Right kidney (tissue), 9 donors: ENCODE measurements at places on chromosomes 11 and 22.

GRCh38 chr11:115709297-115709696, 205.1 kb upstream of the CADM1 start:
- no peak for DNase-seq

GRCh38 chr11:44957776-44958564, 7.3 kb upstream of the TP53I11 start:
- no peak for DNase-seq

GRCh38 chr11:105361651-105362050, 222.1 kb upstream of the CARD18 start:
- DNase-seq: no peak

DNA sequence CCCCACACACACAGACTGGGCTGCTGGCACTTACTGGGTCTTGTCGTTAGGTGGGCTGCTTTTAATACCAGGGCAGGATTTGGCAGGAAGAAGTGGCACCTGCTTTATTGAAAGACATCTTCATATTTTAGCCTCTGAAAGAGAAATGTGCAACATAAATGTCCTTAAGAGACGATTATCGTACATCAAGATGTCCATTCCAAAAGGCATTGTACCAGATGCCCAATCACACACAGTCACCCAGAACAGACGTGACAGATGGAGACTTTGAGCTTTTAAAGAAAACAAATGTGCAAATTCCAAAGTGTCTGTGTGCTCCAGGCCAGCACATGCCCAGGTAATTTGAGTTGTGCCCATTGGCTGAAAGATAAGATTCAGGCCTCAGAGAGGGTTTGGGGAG, 155.7 kb downstream of the RRAS2 start:
- no peak for DNase-seq

- DNase-seq: no peak
Measured at GRCh38 chr11:134552749-134553148, 140.7 kb upstream of the B3GAT1 start.

DNA sequence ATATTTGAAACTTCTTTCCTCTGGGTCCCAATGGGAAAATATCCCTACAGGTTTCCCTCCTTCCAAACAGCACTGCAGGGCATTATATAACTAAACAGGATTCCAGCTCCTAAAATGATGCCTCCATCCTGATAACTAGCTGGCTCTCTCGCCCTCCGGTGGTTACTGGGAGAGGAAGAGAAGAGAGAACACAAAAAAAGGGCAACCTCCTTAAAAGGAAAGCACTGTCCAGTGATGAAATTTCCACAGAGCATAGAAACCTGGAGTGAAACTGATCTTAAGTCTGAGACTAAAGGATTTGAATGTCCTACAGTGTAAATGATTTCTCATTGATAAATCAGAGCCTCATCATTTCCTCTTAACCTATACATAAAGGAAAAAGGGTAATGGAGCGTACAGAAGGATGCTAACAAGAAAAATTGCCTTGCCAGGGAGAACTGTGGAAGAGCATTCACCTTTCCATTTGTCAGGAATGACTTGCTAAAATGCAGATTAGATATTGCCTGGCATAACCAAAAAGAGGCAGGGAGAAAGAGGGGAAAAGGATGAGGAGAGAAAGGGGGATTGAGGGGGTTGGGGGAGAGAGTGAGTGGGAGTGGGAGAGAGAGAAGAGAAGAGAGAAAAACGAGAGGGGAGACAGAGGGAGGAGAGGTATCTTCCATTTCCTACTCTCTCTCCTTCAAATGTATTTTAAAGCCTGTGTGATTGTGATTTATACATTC, 121.3 kb downstream of the APOL5 start:
- DNase-seq: peak; percentile 33

- no peak for DNase-seq
Measured at GRCh38 chr11:82714346-82715174, 19.1 kb downstream of the FAM181B start.

GRCh38 chr11:8832571-8833260, 78.3 kb upstream of the AKIP1 start:
- DNase-seq: no peak

GRCh38 chr22:46062971-46063631, 86.1 kb upstream of the WNT7B start:
- DNase-seq: no peak

DNA sequence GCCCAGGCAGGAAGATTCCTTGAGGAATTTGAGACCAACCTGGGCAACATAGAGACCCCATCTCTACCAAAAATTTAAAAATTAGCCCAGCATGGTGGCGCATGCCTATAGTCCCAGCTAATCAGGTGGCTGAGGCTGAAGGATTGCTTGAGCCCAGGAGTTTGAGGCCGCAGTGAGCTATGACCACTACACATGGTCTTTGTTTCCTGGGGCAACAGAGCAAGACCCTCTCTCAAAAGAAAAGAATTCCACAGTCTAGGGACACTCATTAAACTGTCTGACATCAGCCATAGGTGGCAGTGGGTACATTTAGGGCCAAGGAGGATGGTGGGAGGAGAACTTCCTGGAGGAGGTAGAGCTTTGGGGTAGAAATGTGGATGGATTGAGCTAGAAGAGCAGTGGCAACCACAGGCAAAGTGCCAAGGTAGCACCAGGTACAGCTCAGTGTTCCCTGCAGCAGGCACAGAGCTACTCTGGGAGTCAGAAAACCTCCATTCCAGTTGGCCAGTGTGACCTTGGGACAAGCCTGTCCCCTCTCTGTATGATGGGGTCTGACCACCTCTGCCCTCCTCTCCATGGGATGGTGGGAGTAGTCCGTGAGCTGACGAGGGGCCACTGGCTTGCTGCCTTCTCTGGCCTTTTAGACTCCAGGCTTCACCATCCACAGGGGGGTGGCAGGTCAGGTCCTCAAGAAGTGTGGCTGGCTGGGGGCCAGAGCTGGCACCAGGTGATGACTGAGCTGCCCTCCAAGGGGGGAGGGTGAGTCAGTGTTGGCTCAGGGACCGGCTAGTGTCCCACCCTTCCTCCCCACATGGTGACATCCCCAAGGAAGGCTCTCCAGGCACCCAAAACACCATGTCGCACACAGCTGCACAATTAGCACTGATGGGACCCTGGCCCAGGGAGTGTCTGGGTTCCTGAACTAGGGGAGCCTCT, 3.7 kb upstream of the CLCF1 start:
- peak; percentile 1 for DNase-seq

- no peak for DNase-seq
Measured at GRCh38 chr22:46721501-46722085, 16.5 kb downstream of the CERK start.

- no peak for DNase-seq
Measured at GRCh38 chr11:130391711-130392110, 36.7 kb downstream of the ADAMTS8 start.

DNA sequence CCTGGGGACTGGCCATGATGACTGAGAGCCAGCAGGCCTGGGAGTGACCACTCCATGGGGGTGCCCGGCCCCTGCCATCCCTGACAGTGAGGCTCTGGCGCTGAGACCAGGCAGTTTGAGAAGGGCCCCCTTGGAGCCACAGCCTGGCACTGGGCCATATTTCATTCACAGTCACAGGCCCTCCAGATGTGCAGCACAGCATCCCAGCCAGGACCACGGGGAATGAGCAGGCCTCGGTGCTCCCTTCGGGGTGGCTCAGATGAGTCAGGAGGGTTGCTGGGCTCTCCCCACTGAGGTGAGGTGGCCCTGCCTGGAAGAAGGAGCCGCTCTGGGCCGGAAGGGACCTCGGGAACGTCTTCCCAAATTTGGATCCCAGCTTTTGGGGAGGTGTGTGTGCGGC, 53.0 kb downstream of the GRAMD4 start:
- no peak for DNase-seq

- DNase-seq: no peak
Measured at GRCh38 chr11:78607696-78608095, 33.0 kb upstream of the NARS2 start.

DNA sequence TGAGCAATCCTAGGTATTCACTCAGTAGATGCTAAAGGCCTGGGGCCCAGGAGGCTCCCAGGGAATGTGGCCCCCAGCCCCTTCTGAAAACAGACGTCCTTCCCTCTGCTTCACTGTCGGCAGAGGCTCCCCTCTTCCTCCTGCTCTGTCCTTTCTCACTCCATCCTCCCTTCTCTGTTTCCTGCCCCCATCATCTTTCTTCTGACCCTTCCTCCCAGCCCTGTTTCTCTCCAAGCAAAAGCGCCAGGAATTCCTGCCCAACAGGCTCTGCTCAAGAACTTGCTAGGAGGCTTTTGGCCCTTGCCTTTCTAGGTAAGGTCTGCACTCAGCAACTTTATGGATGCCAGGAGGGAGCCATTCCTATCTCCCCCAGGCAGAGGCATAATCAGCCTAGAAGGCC, 300.5 kb downstream of the NTM start:
- no peak for DNase-seq

GRCh38 chr11:10930224-10930971, 72.5 kb upstream of the ZBED5 start:
- no peak for DNase-seq

DNA sequence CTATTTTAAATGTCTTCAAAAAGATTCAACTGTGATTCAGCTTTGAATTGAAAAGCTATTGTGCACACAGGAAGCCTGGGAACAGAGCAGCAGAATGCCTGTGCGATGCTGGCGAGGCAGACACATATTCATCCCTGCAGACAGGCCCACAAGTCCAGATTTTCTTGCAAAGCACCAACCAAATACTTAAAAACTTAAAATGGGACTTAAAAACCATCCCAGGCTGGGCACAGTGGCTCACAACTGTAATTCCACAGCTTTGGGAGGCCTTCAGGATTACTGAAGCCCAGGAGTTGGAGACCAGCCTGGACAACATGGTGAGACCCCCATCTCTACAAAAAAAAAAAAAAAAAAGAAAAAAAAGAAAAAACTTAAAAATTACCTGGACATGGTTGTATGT, 122.6 kb upstream of the SERPIND1 start:
- no peak for DNase-seq

GRCh38 chr11:46114378-46114777, 6.9 kb downstream of the PHF21A start:
- DNase-seq: no peak

DNA sequence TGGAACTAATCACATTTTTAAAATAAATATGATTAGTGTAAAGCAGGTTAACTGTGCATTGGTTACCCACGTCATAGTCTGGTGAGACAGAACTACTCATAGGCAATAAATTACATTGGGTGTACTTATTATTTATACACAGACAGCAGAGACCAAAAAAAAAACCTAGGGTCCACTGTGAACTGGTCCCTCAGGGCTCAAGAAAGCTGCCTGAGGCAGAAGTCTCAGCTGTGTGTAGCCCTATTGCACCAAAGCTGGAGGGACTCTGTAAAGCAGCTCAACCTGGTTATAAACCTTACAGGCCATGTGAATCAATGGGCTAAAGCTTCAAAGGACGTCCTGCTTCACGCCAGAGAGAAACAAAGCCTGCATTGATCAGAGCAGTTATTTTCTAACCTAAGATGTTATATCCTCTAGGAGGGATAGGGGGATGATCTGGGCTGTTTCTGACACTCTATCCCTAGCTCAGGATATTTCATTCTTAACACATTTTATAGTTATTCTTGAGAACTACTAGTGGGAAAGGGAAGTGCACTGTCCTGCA, 432.2 kb upstream of the ANO3 start:
- DNase-seq: no peak

DNA sequence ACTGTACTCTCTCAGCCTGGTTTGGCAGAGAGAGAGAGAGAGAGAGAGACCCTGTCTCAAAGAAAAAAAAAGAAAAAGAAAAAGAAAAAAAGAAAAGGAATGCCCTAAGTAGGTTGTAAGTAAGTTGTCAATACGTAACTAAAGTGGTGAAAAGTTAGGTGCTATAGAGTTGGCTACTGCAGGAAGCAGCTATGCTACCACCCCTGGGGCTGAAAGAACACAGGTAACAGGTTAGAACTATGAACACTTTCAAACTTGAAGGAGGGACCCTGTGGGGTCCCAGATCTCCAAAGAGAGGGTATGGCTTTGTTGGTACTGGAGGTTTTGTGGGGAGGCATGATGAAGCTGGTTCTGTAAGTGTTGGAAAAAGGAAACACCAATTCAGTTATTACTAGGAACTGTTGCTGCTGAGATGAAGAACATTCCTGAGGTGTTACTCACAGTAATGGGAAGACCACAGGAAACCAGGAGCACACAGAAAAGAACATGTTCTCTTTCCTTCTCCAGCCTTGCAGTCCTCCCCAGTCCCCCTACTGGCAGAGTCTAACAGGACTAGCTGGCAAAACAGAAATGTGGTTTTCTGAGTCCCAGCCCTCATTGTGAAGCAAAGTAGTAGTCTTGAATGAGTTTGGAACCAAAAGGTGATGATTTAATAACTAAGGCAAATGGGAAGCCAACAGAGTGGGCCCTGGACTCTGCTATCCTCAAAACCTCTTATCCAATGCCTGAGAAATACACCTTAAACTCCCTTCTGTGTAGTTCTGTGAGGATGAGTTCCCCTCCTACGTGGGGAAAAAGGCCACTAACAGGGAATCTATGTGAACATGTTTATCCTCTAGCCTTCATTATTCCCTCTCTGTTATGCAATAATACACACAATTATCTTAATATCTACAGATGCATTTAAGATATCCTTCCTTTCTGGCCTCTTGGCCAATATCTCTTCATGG, 427.0 kb upstream of the DDI1 start:
- no peak for DNase-seq
